ENCODE measurements at places on chromosomes 7 and 10.

DNA sequence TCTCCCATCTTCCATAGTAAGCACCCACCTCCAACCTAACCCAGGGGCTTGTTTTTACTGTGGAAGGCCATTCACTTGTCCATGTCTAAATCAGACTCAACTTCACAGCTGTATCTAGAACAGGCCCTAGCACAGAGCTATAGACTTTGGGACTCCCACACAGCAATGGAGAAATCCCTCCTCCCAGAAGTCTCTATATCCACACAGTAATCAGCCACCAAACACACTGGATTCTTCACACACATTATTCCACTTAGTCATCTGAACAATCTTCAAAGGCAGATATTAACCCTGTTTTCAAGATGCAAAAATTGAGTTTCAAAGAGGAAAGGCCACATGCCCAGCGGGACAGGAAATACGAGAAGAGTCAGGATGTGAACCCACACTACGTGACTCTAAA, 81.8 kb downstream of the MALSU1 start:
- no peak for DNase-seq

- no peak for DNase-seq
Measured at GRCh38 chr7:137885678-137886077, 38.9 kb upstream of the DGKI start.

GRCh38 chr10:110457851-110458250, 39.9 kb upstream of the DUSP5 start:
- no peak for DNase-seq

DNA sequence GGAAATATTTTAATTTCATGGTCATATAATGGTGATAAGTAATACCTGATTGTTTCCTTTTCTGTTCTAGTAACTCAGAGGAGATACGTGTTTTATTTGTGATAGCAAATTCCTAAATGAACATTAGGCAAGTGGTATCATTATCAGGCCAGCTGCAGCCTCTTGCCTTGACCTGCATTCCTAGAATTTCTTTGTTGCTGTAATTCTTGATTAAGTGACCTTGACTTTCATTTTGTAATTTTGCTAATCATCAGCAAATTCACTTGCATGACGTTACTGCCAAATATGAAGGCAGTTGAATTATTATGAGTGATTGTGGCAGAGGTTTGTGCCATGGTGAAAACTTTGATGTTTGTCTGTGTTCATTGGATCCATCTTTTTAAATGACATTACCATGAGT, 5.6 kb upstream of the AS3MT start:
- no peak for DNase-seq

- no peak for DNase-seq
Measured at GRCh38 chr10:49104323-49104722, 11.0 kb downstream of the VSTM4 start.

- DNase-seq: no peak
Measured at GRCh38 chr10:73655257-73655989, 406 bp downstream of the SYNPO2L start.

GRCh38 chr10:76435157-76435556, 1003.7 kb downstream of the LRMDA start:
- DNase-seq: no peak

DNA sequence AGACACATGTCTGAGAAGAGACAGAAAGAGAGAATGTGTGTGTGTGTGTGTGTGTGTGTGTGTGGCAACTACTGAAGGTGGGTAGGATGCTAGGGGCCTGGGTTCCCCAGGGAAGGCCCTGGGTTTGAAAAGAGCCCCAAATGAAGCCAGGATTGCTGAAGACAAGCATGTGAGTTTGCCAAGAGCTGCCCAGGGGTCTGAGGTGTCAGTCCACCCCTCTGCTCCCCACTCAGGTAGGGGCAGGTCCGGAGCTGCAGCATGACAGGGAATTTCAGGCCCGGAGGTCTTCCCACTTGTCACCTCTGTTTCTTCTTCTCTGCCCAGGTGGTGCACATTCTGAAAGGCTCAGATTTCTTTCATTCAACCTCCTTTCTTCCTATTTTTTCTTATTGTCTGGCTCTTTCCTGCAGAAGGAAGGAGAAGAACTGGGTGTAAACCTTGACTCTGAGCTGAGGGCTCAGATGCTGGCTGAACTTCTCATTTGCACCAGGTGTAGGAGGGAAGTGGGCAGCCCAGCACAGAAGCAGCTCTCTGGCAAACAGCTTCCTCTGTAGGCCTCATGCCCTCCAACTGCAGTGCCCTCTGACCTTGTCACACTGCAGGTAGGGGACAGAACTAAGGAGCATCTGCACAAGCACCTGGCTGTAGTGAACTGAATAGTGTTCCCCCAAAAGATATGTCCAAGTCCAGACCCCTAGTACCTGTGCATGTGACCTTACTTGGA, 79.6 kb upstream of the LRRC4 start:
- DNase-seq: no peak

DNA sequence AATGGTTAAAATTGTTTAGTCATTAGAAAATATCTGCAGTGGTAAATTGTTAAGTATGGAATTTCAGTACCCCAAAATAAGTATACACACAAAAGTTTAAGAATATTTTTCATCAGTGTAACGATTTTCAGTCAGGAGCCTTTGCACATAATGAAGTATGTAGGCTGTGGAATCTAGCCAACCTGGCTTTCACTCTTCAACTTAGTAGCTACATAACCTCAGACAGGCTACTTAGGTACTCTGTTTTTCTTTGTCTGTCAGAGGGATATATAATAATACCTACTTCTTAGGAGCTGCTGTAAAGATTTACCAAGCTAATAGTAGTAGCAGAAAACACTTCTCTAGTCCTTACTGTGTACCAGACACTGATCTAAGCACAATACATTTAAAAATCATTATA, 137.5 kb downstream of the ZEB1 start:
- no peak for DNase-seq

- no peak for DNase-seq
Measured at GRCh38 chr10:128943111-128943510, 523.9 kb upstream of the MGMT start.
